Cerebellar nuclear complex (tissue), 1 donor: ENCODE measurements at places on chromosomes 11 and 22.
A peak's percentile ranks its signal among the peaks of the same experiment; 100 is the strongest.

GRCh38 chr11:8956860-8957259 is 7.4 kb downstream of the TMEM9B start:
- no peak for DNase-seq

- DNase-seq: no peak
These were observed 60.0 kb upstream of the NECTIN1 start for GRCh38 chr11:119788911-119789560.

GRCh38 chr22:28978158-28978557 is 83.5 kb downstream of the C22orf31 start:
- DNase-seq: no peak

DNA sequence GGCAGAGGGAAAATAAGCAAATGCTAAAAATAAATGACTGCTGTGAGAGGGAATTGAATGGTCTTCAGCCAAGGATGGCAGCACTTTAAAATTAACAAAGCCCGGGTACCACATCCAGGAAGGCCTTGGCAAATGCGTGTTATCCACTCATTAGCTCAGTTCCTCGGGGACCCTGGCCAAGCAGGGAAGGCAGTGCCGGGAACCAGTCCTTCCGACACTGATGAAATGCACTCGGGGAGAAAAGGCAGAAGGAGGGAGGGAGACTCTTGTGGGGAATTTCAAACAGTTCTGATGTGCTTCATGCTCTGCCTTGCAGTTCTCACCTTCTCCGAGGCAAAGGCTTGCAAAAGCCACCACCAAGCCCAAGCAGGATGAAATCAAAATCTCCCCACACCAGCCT is 38.3 kb downstream of the CLPB start:
- no peak for DNase-seq

DNA sequence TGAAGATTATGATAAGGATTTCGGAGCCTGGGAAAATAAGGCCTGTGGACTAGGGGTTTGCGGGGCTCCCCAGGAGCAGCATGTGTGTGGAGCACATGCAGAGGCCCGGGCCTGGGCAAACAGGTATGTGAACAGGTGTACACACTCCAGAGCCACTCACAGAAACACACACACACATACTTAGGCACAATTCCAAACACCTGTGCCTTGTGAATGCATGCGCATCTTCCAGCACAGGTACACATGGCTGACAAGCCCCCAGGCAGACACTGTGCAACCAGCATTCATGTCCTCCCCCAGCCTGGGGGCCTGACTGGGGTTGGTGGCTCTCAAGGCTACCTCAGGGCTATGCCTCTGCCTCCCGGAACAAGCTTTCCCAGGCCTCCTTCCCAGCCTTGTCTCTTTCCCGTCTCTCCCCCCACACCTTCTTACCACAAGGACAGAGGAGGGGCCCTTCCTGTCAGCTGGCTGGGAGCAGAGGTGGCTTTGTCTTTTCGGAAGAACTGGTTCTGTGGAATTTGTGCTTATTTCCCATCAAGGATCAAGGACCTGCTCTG is 2.6 kb upstream of the P2RY6 start:
- DNase-seq: no peak

DNA sequence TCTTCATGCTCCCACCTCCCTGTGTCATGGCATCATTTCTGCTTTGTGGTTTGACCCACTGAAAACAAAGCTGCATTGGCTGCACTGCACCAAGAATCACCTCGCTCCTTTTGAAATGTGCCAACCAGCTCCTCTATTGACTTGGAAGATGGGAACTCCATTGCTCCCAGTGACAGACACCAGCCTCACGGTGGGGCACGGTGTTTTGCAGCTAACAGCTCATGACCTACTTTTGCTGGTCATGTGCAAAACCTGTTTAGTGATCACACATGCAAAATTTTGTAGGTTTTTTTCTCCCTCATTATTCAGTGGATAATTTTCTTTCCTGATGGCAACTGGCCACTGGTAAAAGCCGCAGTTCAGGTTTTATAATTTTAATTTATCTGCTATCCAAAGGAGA is 36.8 kb downstream of the ARFGAP2 start:
- peak; percentile 55 for DNase-seq

GRCh38 chr11:59891781-59892181 is 13.2 kb downstream of the OOSP3 start:
- DNase-seq: no peak

DNA sequence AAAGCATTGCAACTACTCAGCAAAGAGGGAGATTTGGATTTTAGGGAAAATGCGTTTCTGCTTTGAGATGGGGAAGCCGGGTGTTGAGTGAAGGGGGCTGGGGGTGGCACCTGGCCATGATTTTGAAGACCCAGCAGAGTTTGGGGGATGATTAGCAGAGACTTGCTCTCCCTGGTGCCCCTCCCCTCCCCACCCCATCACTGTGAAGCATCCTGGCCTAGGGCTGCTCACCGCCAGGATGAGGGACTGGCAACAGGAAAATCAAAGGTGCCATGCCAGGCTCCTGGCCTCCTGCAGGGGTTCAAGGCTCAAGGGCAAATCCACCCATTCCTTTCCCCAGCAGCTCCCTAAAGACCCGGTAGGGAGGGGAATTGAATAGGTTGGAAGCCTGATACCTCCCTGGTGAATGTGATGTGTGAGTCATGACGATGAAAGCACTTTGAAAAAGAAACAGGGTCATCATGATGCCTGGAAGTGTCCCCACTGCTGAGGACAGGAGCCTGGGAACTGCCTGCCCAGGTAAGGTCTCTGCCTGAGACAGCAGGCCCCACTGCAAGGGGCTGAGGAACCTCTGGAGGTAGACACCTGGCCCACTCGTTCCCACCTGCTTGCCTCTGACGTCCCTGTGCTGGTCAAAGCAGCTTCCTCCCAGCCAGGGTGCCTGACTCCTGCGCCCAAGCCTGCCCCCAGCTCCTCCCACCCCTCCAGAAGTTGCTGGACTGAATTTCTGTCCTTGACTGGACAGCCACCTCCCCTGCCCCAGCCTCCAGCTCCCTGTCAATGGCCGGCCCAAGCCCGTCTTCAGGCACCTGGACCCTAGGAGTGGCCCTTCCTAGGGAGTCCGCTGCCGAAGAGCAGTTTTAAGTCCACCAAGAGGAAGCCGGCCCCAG is 1.7 kb downstream of the CHST1 start:
- no peak for DNase-seq

- DNase-seq: no peak
These were observed 16.0 kb upstream of the BMAL1 start for GRCh38 chr11:13261591-13262061.

- no peak for DNase-seq
These were observed 7.6 kb upstream of the ASCL2 start for GRCh38 chr11:2277933-2278523.

DNA sequence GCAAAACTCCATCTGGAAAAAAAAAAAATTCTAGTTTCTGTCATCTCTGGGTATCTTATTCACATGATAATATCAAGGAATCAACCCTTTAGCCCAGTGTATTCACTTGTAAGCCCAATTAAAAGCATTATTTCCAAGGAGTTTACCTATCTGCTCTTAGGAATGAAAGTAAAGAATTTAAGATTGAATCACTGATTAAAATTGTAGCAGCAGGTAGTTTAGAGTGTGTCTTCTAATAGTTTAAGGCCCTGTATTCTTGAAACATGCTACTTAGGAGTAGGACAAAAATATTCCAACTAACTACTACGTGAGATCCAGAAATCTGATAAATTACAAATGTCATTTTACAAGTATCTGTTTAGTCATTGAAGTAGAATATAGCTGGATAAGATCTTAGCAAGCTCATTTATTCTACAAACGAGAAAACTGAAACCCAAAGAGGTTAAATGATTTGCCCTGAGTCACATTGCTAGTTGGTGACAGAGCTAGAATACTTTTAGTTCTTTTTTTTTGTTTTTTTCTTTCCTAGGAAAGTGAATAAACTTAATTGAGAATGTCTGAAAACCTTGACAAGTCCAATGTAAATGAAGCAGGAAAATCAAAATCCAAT is 4.0 kb downstream of the TCP11L1 start:
- DNase-seq: no peak

- no peak for DNase-seq
These were observed 161.6 kb downstream of the NAV2 start for GRCh38 chr11:19874266-19874665.

DNA sequence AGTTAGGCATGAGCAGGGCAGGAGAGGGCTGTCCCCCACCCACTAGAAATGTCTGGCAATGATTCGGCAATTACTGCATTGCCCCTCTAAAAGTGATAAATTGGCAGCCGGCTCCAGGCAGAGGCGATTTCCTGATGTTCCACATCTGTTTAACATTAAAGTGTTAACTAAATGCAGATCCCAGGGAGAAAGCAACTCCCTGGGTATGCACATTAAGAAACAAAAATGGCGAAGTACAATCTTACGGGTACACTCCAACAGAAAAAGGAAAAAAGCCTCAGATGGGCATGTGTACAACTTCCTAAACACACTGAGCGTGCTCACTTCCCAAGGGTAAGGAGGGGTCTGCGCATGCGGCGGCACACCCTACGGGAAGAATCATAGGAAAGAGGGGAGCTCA is 314.4 kb downstream of the CASP12 start:
- DNase-seq: no peak

- no peak for DNase-seq
These were observed 4.2 kb downstream of the MRGPRF start for GRCh38 chr11:69008737-69009440.

DNA sequence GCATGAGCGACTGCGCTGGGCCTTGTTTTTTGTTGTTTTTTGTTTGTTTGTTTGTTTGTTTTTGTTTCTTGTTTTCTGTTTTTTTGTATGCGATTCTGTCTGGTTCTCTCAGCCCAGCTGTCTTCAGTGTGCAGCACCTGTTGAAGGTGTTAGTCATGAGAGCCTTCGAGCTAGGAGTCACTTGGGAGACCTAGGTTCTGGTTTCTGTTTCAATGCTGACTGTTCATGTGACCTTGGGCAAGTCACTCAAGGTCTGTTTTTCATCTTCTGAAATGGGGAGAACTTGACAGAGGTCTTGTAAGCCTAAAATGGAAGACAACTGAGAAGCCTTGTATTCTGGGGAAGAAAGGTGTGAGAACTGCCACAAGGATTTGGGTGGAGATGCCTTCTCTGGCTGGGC is 1.8 kb downstream of the DCPS start:
- no peak for DNase-seq

GRCh38 chr11:45599161-45599943 is 66.1 kb downstream of the CHST1 start:
- no peak for DNase-seq

- no peak for DNase-seq
These were observed 4.0 kb upstream of the MCAM start for GRCh38 chr11:119320776-119321524.

DNA sequence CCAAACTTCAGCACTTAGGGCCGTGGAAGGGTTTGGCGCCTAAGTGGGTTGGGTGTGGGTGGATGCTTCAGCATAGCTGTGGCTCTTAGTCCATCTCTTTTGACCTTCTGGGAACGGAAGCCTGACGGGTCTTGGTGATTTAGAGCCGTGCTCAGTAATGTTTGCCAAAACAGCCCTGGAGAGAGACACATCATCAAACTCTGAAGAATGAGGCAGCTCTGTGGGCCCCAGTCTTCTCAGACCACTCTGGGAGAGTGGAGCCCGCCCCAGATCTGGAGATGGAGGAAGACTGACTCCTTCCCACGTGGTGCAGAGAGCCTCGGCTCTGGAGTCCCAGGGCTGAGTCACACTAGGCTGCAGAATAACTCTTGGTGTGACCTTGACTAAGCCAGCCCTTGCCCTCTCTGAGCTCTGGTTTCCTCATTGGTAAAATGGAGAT is 168.9 kb downstream of the C11orf91 start:
- DNase-seq: no peak

GRCh38 chr11:36431429-36432092 is 78.5 kb downstream of the TRAF6 start:
- no peak for DNase-seq

GRCh38 chr11:70583781-70584218 is 185.5 kb downstream of the CTTN start:
- DNase-seq: no peak

DNA sequence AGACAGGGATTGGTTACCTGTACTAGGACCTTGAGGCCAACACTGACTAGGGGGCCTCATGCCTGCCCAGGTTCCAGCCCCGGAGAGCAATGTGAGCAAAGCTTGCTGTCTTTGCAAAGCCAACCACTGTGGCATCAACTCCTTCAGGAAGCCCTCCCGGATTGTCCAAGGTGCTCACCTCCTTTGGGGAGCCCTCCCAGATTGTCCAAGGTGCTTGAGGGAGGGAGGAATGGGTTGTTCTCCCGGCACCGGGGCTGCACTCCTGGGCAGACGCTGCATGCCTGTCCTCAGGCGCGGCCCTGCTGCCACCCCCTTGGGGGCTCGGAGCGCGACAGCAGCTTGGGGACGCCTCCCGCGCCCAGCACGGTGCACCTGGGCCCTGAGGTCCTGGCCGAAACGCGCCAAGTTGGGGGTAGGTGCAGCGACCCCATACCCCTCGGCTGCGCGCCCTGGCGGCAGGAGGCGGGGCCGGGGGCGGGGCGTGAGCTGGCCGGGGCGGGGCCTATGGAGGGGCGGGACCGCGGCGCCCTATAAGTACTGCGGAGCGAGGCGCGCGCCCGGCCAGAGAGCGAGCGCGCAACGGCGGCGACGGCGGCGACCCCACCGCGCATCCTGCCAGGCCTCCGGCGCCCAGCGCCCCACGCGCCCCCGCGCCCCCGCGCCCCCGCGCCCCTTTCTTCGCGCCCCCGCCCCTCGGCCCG is at the start of gene CD81:
CD81 (plus strand) TSS at position 560 of the 701 bp plus-strand sequence. CDS start 240 bp downstream, outside the sequence.
- no peak for DNase-seq

DNA sequence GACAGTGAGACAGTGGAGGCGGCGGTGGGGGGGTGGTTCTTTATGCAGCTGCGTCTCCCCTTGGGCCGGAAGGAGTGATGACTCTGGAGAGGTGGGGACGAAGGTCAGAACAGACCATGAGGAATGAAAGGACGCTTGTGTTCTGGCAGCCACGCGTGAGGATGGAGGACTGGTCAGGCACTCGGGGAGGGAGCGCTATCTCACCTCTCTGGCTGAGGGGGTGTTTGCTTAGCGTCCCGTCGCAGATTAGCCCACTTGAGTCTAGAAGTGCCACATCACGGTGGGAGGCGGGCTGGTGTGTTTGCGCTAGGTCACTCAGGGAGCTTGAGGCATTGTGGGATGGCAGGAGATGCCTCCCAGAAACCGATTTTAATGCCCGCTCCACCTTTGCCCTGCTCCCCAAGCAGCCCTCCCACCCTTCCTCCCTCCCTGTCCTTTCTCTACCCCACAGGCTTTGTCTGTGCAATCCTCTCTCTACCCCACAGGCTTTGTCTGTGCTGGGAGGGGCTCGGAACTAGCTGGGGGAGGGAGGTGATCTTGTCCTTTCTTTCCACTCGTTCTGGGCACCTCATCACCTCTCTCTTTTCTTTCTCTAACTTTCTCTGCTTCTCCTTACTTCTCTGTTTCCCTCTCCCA is 97.8 kb downstream of the PKNOX2 start:
- no peak for DNase-seq

DNA sequence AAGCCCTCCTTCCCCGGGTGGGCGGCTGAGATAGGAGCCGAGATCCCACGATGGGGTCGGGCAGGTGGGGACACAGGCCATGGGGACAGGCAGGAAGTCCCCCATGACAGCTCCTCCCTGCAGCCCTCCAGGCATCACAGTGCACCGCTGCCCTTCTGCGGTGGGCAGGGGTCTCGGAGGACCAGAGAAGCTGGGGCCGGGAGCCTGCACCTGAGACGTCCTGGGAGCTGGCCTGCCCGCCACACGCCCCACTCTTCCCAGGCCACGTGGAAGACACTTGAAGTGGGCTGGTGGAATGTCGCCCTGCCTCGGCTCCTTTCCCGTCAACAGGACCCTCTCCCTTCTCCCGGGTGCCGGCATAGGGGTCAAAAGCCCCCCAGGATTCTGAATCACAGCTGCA is 55.4 kb downstream of the ELFN2 start:
- DNase-seq: no peak

GRCh38 chr11:111426617-111427016 is 47.5 kb upstream of the POU2AF1 start:
- no peak for DNase-seq

- DNase-seq: no peak
These were observed 47.9 kb upstream of the SUSD2 start for GRCh38 chr22:24133187-24133965.

GRCh38 chr11:35593143-35593542 is 25.1 kb upstream of the FJX1 start:
- DNase-seq: no peak
